ENCODE measurements at places on chromosomes 13 and 19.

- DNase-seq = no peak
These were observed 32.2 kb downstream of the TMEM161A start for GRCh38 chr19:19106056-19106551.

GRCh38 chr19:8251025-8251472 is 41.9 kb downstream of the CERS4 start:
- DNase-seq = no peak

- DNase-seq = no peak
These were observed 467 bp downstream of the LAMP1 start for GRCh38 chr13:113297370-113298042.

DNA sequence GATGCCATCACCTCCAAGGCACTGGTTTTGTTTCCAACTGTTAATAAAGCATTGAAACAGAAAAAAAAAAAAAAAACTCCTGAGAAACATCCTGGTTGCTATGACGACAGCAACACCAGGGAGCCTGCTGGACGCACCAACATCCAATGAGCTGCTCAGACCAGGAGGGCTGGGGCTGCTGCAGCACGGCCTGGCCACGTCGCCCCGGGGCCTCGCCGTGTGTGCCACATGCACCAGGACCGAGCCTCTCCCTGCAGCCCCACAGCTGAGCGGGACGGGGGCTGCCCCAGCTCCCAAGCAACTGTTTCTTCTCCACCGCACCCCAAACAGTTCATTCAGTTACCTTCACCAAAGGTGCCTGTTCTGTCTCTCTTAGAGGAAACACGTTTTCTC is 54.5 kb downstream of the RASA3 start:
- DNase-seq = peak; percentile 75

GRCh38 chr13:25252225-25252624 is 35.1 kb downstream of the MTMR6 start:
- DNase-seq = no peak

- no peak for DNase-seq
These were observed 469 bp downstream of the COX6B2 start for GRCh38 chr19:55353803-55354697.

- no peak for DNase-seq
These were observed 34.2 kb downstream of the GPR42 start for GRCh38 chr19:35404879-35405622.

GRCh38 chr19:50889638-50890037 is 16.4 kb downstream of the KLK2 start:
- DNase-seq = no peak

GRCh38 chr13:101474419-101474957 is 22.0 kb downstream of the ITGBL1 start:
- DNase-seq = no peak

DNA sequence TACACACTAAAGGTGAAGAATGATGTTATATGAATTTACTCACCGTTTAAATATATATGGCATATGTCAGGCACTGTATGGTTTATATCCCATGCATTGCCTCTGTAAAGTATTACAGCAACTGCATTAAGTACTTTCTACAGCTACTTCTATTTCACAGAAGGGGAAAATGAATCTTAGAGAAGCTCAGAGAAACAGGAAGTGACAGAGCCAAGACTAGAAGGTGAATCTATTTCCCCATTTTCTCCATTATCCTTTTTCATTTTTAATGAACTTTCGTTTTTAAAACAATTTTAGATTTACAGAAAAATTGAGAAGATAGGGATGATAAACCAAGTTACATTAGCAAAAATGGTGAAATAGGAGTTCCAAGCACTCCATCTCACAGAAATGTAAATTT is 863.3 kb downstream of the UQCRFS1 start:
- DNase-seq = no peak

- peak; percentile 77 for DNase-seq
These were observed 145.1 kb downstream of the PCCA start for GRCh38 chr13:100234006-100234405.

GRCh38 chr19:19606021-19606420 is 12.5 kb downstream of the PBX4 start:
- DNase-seq = no peak

DNA sequence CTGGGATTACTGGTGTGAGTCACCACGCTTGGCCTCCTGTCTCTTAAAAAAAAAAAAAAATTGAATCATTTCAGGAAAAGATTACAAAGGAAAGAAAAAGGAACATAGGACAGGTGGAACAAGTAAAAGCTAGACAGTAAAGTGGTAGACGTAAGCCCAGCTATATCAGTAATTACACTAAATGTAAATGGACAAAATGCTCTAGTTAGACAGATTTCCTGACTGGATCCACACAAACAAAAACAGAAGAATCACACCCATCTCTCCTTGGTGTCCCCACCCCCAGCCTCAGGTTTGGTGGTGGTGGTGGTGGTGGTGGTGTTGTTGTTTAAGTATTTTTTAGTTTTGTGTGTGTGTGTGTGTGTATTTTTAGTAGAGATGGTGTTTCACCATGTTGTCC is 6.3 kb upstream of the SPIB start:
- no peak for DNase-seq

- DNase-seq = peak; percentile 46
These were observed at the start of gene ZNF850 for GRCh38 chr19:36772311-36773222. ZNF850 (minus strand) TSS chr19:36772807; CDS start chr19:36762606, 10,201 bp downstream.

- DNase-seq = no peak
These were observed 292.1 kb downstream of the DNAJC15 start for GRCh38 chr13:43315522-43315921.

GRCh38 chr13:100306030-100306429 is 217.1 kb downstream of the PCCA start:
- peak; percentile 20 for DNase-seq

DNA sequence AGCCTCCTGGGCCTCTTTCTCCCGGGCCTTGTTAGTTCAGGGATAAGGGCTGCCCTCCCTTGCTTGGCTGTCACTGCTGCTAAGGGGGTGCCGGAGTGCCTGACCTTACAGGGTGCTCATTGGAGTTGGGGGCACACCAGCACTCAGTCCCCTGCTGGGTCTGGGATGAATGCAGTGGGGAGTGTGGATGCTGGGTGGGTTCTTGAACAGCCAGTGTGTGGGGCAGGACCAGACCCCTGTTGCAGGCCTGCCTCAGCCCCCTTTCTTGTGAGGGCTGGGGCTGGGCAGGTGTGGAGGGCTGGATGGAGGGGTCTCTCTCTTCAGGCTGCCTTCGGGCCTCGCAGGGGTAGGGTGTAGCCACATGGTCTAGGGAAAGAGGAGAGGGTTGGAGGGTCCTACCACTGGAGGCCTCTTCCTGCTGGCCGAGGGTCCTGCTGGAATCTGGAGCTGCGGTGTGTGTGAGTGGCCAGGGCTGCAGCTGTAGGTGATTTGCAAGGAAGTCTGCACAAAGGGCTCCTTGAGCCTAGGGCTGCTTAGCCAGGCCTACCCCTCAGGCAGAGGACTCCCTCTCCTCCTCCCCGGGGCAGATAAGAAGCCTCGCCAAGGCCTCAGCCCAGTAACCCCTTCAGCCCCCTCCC is 3.2 kb downstream of the CEBPA start:
- DNase-seq = no peak

- no peak for DNase-seq
These were observed 236.5 kb downstream of the DCLK1 start for GRCh38 chr13:35894636-35895035.

- no peak for DNase-seq
These were observed 230.2 kb downstream of the TUBA3C start for GRCh38 chr13:18951412-18951811.

DNA sequence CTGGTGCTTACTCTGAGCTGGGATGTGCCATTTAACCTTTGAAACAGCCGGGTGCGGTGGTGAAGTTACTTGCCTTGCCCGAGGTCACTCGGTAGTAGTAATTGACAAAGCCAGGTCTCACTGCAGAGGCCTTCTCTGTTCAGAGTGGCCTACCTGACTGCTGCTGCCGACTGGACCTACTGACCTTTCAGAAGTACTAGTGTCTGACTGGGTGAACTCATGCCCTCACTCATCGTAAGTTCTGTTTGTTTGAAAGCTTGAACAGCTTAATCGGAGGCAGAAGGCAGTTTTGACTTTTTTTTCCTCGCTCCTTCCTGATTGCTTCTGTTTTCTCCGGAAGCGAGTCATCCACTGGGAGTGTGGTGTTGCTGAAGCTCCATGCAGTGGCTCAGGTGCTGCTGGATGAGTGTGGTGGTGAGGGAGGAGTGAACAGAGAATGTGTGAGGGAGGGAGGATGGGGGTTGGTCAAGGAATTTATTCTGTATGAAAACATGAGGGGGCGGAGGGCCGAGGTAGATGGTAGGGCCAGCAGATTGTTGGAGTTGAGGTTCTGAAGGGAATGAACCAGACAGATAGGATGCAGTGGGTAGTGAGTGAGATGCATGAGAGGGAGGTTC is 2.7 kb downstream of the SPINT2 start:
- DNase-seq = no peak

- DNase-seq = no peak
These were observed 1.7 kb downstream of the UBXN6 start for GRCh38 chr19:4455719-4456475.

DNA sequence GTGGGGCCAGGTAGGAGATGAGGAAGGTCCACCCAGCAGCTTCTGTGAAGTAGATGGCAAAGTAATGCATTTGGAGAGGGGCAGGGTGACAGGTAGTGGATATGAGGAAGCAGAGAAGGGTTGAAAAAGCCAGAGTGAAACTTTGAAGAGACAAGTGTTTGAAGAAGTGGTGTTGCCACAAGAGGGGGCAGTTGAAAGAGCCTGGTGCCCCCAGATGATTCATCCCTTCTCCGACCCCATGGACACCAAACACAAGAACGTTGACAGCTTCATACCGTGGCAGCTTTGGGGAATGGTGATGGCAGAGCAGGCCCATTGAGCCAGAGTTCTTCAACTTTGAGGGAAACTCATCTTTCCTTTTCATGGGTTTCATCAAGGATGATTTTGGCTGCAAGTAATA is 19.9 kb downstream of the IFNL3 start:
- no peak for DNase-seq

DNA sequence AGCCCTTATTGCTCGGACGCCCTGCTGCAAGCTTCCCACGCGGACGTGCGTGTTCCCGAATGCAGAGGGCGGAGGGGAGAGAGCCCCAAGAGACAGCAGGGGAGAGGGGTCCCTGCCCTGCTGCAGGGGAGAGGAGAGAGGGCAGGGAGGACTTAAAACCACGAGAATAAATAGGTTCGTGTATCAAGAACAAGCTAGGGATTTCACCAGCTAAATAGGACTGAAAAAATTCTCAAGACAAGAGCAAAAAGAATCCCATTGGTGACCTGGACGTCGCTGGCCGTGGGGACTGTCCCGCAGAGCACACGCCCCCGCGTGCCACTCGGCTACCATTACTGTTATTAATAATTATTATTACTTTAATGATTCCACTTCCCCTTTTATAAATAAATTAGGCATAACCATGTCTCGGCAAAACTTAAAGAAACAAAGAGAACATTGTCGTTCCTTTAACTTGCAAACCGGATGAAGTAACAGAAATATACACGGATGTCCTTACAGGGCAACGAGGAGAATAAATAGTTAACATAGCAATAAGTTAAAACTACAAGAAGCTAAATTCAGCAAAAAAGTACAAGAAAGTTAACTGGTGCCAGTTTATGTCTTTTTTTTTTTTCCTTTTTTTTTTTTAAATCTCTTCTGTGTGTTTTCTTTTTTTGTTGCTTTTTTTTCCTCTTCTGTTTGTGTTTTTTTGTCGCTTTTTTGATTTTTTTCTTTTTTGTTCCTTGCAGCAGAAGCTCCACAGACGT is 16.6 kb downstream of the PRKCSH start:
- DNase-seq = no peak

DNA sequence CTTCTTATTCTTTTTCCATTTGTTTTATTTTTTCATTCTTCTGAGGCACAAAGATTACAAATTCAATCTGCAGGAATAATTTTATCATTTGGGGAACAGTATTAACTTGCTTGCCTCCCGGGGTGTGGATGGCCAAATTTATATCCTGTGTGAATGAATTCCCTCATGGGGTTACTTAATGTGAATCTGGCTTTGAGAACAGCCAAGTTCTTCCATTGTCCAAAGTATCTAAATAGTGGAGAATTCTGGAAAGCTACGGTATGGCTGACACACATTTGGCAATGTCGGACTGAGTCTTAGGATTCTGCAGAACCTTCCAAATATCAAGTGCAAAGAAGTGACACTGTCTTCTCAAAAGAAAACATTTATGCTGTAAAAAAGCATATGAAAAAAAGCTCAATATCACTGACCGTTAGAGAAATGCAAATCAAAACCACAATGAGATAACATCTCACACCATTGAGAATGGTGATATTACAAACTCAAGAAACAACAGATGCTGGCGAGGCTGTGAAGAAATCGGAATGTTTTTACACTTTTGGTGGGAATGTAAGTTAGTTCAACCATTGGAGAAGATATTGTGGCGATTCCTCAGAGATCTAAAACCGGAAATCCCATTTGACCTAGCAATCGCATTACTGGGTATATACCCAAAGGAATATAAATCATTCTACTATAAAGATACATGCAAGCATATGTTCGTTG is 620.2 kb downstream of the EFNB2 start:
- no peak for DNase-seq

DNA sequence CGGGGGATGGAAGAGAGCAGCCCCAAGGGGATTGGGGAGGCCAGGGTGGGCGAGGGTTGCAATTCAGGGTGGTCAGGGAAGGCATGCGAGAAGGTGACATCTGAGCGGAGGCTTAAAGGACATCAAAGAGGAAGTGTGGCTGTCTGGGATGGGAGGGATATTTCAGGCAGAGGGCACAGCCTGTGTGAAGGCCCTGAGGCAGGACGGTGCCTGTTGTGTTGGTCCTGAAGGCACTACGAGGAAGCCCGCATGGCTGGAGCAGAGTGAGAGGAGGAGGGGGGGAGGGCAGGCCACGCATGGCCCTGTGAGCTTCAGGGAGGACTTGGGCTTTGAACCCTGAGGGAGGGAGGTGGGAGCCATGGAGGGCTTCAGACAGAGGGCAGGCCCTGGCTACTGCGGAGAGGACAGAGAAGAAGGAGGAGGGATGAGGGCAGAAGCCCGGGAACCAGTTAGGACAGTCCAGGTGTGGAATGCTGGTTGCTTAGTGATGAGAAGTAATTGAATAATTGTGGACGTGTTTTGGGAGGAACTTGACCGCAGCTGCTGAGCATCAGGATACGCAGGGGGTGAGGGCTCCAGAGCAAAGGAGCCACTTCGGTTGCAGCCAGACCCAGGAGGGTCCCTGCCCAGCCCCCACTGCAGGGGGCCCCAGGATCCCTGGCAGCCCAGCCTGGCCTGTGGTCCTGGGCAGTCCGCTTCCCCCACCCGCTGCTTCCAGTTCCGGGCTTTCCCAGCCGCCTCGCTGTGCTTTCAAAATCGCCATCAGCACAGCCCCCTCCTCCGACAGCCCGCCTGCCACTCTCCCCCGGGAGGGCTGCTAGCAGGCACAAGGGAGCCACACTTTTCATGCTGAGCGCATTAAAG is 6.2 kb downstream of the TLE6 start:
- DNase-seq = peak; percentile 94

GRCh38 chr13:48234566-48235340 is 1.7 kb downstream of the ITM2B start:
- no peak for DNase-seq

GRCh38 chr13:42707048-42707447 is 74.3 kb upstream of the FAM216B start:
- no peak for DNase-seq

GRCh38 chr19:19202707-19203011 is 555 bp downstream of the NR2C2AP start:
- no peak for DNase-seq

All from NCI-H1417 treated with DMSO at 0.1 percent for 48 hours (cell line).